ENCODE measurements at places on chromosomes 16 and 17.

DNA sequence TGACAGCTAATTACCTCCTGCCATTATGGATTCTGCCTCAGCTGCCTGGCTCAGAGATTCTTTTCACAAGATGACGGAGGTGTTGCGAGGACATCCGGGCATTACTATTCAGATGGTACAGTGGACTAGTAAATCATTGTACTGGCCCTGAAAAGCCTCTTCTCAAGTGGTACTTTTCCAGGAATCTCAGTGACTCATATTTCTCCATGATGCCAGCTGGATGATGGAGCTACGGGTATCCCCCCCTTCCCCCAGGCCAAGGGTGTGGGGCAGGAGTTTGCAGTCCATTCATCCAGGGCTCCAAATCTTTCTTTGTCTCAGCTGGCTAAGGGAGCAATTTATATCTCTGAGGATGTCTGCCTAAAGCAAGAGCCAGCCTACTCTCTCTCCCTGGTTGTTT lies 107.7 kb upstream of the GPR139 start:
- no peak for DNase-seq

- no peak for DNase-seq
These were observed 194.7 kb upstream of the KIF2B start for GRCh38 chr17:53628011-53628410.

DNA sequence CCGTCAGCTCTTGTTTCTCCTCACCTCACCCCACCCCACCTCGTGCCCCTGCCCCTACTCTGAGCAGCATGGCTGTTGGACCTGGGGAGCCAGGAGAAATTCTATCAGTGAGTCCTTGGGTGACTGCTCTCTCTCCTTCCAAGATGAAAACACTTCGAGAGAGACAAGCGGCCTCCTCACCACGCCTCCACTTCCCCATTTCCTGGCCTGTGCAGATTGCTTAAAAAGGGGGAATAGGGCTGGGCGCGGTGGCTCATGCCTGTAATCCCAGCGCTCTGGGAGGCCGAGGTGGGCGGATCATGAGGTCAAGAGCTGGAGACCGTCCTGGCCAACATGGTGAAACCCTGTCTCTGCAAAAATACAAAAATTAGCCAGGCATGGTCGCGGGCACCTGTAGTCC lies 9.5 kb downstream of the DLX4 start:
- DNase-seq = no peak

GRCh38 chr17:29138971-29139691 lies 41.1 kb downstream of the MYO18A start:
- DNase-seq = no peak

DNA sequence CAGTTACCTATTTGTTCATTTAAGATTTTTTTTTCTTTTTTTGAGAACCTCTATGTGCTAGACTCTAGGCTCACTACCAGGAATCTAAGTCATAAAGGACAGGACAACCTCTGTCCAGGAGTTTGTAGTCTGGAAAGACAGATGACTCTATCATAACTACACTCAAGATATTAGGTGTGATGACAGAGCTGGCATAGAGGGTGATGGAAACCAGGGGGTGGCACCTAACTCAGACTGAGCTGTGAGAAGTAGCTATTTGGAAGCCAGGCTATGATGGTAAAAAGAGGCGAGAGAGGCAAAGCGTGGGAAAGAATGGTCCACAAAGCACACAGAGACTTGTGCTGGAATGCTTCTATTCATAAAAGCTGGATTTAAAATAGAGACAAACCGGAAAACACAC lies 372.3 kb downstream of the SEC14L1 start:
- DNase-seq = no peak

- no peak for DNase-seq
These were observed 3.3 kb downstream of the SULT1A1 start for GRCh38 chr16:28606291-28607115.

DNA sequence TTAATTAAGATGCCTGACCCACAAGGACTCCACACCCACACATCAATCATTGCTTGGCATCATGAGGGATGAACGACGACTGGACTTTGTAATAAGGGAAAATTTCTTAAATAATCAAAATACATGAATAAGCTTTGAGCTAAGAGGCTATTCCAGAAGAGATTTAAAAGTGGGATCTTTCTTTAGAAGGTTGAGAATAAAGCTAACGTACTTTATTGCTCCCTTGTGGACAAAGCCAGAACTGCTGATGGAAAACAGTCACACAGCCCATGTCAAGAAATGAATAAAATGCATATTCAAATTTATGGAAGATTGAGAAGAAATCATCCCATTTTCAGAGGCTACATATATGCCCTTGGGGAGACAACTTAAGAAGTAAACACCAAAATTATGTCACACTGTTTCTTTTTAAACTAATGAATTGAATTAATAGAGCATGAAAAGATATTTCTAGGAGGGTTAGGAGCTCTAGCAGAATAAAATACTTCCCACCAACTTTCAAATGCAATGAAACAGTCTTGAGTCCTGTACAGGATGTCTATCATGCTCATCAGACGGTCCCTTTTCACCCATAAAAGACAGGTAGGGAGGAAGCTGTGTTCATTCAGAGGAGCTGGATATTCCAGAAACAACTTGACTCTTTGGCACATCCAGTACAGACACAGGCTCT lies 60.2 kb upstream of the PHOSPHO1 start:
- no peak for DNase-seq

- DNase-seq = no peak
These were observed 43.0 kb downstream of the MYO18A start for GRCh38 chr17:29136998-29137730.

DNA sequence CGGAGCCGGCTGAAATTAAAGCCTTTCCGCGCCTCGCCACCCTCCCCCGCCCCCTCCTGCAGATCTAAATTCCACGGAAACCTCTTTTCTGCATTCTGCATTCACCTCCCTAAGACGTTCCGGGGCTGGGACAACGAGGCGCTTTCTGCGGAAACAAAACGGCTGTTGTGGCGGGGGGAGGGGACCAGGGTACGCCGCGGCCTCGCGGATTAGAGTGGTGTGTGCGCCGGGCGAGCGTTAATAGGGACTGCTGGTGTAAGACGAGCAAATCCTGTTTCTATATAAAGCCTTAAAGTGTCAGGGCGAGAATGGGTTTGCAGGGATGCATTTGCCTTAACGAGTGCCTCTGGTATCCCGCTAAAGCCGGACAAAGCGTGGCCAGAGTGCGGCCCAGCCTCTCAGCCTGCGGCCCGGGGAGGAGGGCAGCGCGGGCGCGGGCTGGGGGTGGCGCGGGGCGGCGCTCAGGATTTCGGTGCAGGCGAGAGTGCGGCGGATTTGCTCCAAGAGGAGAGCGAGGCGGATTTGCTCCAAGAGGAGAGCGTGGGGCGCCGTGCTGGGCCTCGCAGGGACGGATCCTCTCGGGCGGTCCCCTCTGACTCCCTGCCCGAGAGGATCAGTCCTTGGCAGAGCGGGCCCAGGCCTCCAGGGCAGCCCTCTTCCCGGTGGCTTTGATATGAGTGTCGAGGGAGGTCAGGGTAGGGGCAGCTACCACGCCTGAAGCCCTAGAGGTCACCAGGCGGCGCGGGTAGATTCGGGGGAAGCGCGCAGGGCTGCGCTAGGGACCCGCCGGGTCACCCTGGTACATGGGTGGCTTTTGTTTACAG lies 5.1 kb downstream of the BAHCC1 start:
- DNase-seq = no peak

DNA sequence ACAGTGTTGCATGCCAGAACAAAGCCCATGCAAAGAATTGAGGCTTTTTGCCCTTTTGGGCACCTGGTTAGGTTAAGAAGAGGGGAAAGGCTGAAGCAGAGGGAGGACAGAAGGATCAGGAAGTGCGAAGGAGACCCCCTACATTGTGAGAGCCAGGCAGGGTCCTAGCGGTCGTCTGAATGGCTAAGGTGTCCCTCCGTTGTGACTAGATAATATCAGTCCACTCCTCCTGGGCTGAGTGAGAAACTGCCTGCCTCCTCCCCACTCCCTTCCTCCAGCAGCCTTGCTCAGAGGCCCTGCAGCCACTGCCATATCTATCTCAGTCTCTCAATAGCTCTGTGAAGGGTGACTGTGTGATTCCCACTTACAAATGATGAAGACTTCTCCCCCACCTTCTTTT lies 75.1 kb downstream of the WSB1 start:
- DNase-seq = no peak

DNA sequence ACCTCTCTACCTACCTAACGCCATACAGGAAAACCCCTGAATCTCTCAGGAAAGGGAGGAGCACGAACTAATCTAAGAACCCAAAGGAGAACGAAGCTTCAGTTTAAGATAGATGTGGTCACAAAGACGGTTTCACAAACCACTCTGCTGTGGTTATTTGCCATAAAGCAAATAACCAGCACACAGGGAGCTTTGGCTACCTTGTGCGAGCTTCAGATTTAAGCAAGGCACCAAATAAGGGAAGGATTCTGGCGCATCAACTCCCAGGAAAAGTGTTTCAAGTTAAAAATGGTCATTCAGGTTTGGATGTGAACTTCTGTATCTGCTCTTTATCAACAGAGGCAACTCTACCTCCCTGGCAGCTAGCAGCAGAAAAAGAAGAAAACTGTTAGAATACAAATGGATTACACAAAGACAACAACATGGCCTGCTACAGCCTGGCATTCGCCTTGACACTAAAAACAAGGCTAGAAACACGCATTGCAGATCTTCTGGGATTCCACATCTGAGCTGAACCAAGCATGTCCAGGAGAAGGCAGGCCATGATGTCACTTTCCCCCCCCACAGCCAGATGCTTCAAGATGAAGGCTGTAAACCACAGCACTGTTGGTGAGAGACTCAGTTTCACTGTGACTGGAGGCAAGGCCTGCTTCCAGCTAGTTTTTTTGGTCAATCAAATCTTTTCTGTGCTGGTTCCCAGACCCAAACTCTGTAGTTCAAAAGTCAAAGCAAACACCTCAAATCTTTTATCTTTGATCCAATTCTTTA lies 43.6 kb downstream of the SMG6 start:
- peak; percentile 46 for DNase-seq

- no peak for DNase-seq
These were observed 64.1 kb downstream of the RMI2 start for GRCh38 chr16:11409398-11409797.

- DNase-seq = no peak
These were observed 66.7 kb downstream of the IRX6 start for GRCh38 chr16:55390630-55391237.

GRCh38 chr17:42917236-42917603 lies 16.6 kb downstream of the G6PC1 start:
- no peak for DNase-seq

Data from activated T-helper 9 cell treated with anti-CD3 and anti-CD28 coated beads, Interleukin-2, amount 50 U/mL, for 16 hours (primary cell).